Stimulated activated CD4-positive, alpha-beta T cell treated with anti-CD3 and anti-CD28 coated beads, Interleukin-15, amount 100 ng/mL, for 48 hours (primary cell): ENCODE measurements at places on chromosomes 2 and 18.

DNA sequence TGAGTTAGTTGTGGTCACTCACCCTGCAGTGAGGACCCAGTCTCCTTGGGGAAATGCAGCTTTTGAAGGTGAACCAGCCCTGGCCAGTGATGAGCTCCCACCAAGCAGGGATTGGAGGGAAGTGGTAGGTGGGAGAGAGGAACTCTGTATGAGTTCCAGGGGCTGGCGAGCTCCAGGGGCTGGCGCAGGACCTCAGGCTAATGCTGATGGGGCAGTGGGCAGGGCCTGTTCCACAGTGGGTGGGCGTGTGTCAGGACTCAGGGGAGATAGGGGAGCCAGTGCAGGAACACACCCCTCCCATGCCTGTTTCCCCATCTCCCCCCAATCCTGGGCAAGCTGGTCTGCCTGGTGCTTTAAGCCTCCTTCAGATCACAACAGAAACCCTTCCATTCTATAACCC, 208.4 kb downstream of the DYSF start:
- DNase-seq = no peak

DNA sequence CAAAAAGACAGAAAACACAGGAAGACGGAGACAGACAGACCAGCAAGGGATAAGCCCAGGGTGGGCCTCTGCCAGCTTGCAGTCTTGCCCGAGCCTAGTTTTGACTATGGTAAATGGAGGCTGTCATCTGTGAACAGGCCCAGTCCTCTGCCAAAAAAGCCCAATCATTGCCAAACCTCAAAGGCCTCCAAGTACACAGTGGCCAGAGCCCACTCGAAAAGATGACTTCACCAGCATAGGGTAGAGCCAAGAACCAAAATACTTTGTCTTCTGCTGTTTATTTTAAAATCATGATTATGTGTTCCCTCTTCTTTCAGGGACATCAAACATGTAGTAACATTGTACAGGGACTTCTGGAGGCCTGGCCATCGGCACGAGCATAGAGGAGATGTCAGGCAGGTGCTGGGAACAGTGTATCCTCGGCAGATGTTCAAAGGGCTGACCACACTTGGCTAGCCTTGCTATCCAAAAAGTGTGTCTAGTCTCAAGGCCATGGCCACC, 66.0 kb downstream of the TTC32 start:
- DNase-seq = no peak

GRCh38 chr18:4318311-4318710, 136.8 kb downstream of the DLGAP1 start:
- DNase-seq = no peak

DNA sequence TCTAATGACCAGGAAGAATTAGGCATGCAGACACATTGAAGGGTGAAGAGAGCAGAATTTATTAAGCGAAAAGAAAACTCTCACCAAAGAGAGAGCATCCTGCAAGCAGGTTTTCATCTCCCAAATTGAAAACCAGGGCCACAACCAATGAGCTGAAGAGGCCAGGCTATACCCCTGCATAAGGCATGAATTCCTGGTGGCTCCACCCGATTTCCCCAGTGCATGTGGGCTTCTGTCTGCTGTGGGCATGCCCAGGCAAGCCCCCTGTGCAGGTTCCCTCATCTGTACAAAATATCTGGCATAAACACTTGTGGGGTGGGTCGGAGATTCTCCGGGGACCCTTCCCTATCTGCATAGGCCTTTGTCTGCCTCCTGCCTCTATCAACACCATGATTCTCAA, 621.6 kb upstream of the LRRTM1 start:
- no peak for DNase-seq

DNA sequence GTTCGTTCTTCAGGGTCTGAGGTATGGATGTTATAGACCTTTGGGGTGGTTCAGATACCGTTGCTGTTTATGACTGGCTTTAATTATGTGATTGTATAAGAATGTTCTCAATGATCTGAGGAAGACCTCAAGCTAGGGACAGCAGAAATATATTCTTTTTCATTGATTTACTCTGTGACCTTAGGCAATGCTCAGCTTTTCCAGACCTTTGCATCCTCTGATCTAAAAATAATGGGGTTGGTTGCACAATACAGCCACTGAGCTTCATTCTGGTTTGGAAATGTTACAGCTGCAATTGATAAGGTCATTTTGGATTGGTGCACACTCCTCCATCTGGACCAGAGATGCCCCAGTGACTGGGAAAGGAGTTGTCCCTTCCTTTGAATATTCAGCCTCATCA, 17.2 kb upstream of the CABYR start:
- no peak for DNase-seq

- DNase-seq = no peak
Measured at GRCh38 chr2:10522726-10523405, 74.7 kb upstream of the ODC1 start.

GRCh38 chr2:123448801-123449200, 576.3 kb upstream of the CNTNAP5 start:
- DNase-seq = no peak

DNA sequence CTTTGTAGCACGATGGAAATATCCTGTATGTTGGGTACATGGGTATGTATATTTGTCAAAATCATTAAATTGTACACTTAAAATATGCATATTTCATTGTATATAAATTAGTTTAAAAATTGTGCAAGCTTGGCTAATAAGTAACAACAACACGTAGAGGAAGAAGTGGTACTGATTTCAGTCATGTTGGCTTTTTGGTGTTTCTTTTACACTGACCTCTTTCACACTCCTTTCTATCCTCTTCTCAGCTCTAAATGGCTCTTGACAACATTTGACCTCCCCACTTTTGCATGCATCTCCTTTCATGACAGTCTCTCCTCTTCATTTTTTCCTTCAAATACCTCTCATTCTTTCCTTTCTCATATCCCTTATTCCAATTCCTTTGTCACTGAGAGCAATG, 801.4 kb upstream of the ZEB2 start:
- DNase-seq = no peak

DNA sequence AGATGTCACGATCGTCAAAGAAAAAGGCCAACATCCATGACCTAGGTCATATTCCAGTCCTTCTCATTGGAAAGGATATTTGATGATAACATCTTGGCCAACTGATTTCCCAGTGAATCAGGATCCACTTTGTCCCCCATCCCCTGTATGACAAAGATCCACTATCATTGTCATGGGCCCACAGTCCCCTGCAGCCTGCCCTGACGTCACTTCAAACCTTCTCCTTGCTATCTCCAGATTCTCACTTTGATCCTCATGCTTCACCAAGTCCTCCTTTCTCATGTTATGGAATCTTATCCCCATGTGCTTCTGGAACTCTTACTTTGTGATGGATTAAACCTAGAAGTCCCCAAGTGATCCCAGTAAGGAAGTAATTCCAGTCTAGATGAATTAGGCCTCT, 25.7 kb downstream of the GALNT14 start:
- no peak for DNase-seq

- no peak for DNase-seq
Measured at GRCh38 chr2:160419776-160420505, 73.7 kb downstream of the RBMS1 start.

DNA sequence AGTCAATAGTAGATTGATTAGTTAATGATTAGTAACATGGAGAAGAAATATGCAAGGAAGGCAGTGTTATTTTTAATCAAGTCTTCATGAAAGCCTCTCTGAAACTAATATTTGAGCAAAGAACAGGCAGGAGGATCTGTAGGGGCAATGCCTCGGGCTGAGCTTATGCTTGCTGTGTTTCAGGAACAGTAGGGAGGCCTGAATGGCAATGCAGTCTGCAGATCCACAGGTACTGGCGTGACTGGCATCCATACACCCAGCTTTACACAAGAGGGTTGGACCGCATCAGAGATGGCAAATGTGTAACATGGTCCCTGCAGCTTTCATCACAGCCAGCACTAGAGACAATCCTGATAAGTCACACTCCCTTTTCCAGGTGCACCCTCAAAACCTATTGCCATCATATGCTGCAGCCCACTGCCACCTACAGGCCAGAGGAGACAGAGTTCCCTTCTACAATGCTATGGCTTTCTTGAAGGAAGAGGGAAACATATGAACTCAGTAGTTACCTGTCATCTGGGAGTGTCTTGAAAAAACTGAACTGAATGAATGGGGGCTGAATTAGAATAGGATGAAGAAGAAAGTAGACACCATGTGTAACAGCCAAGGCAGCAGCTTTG, 582.4 kb upstream of the RAB6C start:
- no peak for DNase-seq

DNA sequence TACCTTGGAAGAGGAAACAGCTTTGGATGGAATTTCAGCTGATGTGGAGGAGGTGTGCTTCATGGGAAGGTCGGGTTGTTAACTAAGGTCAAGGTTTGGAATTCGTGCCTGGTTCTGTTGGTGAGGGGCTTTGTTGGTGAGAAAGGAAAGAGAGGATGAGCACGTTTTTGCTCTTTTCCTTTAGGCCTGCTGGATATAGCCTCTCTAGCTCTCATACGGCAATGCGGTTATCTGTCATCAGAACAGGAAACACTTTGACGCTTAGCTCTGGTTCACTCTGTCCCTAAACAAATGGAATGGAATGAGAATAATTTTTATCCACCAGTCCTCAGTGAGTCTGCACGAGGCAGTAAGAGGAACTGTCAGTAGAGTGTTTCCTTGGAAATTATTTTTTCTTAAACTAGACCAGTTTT, 169.7 kb upstream of the NOSTRIN start:
- no peak for DNase-seq

GRCh38 chr18:56884511-56884910, 233.4 kb downstream of the WDR7 start:
- DNase-seq = no peak

DNA sequence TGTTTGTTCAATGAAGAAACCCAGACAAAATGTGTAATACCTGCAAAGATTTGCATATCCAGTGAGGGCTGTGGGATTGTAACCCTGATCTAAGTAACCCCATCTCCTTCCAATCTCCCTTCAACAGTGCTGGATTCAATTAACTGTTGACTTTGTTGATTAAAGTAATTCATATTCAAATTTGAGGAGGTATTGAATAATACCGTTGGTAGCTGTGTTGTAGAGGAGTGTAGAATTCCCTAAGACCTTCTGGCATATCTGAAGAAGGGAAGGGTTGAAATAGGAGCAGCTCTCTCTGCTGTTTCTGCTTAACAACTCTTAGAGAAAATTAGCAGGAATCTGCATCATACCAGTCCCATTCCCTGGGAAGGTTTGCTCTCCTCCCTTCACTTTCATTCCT, 28.2 kb downstream of the MAIP1 start:
- no peak for DNase-seq

DNA sequence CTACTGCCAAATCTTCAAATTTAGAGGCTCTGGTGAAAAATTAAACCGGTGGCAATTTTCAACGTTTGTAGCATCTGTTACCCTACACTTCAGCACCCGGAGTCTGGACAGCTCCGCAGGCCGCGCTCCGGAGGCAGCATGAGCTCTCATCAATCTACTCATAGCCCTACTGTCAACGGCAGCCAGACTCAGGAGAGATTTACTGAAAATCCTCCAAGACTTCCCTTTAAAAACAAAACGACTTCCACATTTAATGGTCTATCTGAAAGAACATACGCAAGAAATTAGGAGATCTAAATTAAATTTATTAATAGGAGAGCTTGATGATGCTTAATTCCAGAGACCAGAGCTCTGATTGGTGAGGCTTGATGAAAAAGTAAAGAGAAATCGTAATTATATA, 970 bp upstream of the ADCYAP1 start:
- DNase-seq = peak; percentile 24

GRCh38 chr2:207939342-207940108, 85.8 kb downstream of the PLEKHM3 start:
- DNase-seq = no peak

GRCh38 chr2:72745679-72746368, 80.0 kb downstream of the EXOC6B start:
- DNase-seq = no peak

DNA sequence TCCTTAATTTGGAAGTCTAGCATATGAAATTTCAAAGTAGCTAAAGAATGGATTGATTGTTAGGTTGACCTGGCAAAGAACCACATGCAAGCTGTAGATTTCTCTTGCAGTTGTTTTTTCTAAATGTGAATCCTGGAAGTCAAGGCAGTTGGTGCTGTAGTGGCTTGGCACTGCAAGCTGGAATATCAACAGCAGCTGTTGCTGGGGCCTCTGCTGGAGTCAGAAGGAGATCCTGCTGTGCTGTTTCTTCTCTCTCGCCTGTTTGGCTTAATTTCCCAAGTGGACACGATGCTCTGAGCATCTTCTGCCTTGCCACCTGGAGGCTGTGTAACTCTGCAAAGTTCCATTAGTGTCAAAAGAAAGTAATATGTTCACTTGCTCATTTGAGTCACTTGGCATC, 12.6 kb downstream of the PIK3C3 start:
- DNase-seq = no peak

- no peak for DNase-seq
Measured at GRCh38 chr2:192311701-192312460, 117.1 kb upstream of the TMEFF2 start.

- no peak for DNase-seq
Measured at GRCh38 chr2:166458674-166459073, 35.4 kb downstream of the SCN7A start.

- no peak for DNase-seq
Measured at GRCh38 chr2:47065771-47066380, 89.2 kb downstream of the STPG4 start.

GRCh38 chr18:53948991-53949390, 275.5 kb downstream of the MBD2 start:
- DNase-seq = no peak

DNA sequence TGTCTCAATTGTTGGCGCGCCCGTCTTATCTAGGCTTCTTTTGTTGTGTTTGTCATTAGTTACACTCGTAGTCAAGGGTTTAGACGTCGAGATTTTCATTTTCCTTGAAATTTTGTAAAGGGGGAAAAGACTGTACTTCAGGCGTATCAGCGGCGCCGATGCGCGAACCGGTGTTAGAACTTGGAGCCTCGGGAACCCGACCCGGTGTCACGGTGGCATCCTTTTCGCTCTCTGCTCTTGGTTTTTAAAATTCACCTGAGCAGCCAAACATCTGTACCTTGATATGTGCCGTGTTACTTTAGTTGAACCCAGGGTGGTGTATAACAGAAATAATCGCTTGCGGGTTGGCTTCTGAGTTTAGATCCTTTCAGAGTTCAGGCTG, 643 bp downstream of the RMC1 start:
- DNase-seq = no peak

GRCh38 chr2:146189541-146189940, 1655.3 kb upstream of the ACVR2A start:
- DNase-seq = no peak

DNA sequence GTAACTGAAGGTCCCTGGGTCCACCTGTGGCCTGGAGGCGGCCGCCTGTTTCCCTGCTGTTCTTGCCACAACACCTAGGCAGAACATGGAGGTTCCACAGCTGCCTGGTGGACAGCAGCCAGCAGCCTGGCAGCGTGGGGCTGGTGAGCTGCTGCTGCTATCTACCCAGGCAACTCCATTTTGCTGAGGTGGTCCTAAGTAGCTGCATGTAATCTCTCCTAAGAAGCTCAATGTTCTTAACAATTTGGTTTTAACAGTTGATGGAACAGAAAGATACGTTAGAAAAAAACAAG, 66.7 kb downstream of the NDUFA10 start:
- DNase-seq = no peak

DNA sequence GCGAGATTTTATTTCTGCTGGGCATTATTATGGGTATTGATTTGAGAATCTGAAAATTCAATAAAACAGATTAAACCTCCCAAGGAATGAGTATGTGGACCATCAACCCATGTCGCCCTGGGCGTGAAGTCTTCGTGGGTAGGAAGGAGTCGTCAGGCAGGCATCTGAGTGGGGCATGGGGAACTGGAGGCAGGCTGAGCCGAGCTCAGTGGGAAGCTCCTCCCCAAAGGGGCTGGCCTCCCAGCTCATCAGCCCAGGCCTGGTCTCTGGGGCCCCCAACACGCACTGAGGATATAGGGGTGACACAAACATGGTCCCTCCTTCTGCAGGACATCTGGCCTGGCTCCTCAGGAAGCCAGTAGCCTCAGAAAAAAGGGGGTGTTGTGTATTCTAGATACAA, 265.2 kb downstream of the TFCP2L1 start:
- no peak for DNase-seq
